ENCODE measurements at places on chromosomes 3 and 15.

- no peak for DNase-seq
These were observed 1.0 kb upstream of the DLL4 start for GRCh38 chr15:40927873-40928806.

- DNase-seq, result no peak
These were observed 316.7 kb upstream of the TBL1XR1 start for GRCh38 chr3:177513815-177514610.

DNA sequence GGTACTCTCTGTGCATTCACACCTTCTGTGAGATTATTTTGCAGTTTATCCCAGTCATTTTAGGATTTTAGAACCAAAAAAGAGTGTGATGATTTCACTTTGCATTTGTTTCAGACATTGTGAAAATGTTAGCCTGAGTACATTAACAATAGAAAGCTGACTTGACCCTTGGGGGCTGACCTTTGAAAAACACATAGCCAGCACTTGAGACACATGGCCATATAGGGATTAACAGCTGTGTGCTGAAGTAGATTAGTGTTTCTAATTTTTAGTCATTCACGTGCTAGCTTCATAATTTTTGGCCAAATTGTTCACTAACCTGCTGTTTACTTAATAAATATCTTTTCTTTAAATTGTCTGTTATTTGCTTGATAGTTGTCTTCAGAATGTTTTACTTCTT, 3.5 kb downstream of the FEM1B start:
- no peak for DNase-seq

DNA sequence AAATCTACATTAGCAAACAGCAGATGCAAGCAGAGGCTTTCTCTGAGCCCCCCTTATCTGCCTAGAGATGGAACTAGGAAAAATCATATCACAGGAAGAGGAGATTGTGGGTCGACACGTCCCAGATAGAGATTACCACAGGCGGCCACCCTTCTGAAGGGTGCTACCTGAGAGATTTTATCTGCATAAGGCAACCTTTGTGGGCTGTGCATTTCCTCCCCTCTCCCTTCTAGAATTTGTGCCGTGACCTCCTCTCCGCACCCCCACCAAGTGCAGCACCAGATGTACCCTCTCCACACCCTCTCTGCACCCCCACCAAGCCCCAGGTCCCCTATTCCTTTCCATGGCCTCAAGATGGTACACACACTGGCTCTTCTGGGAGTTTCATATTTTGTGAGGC, 27.4 kb downstream of the METTL6 start:
- no peak for DNase-seq

- peak; percentile 18 for DNase-seq
These were observed 29.1 kb downstream of the ANKRD28 start for GRCh38 chr3:15768421-15769255.

GRCh38 chr3:126535636-126536035, 11.7 kb downstream of the CHST13 start:
- no peak for DNase-seq

DNA sequence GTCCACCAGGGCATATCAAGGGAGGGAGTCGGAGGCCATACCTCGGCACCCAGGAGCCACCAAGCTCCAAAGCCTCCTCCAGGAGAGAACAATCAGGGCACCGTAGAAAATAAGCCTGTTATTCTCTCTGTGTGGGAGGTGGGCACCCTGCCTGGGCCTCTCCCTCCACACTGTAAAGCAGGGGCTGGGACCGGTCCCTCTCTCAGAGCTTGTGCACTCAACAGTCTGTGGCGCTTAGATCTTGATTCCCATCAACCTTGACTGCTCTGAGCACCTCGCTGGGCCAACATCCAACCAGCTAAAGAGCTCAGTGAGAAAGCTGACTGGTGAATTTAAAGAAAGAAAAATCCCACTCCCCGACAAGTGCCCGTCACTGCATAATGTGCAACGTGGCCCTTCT, 53.0 kb downstream of the PCSK6 start:
- no peak for DNase-seq

GRCh38 chr3:74542441-74542840, 72.0 kb downstream of the CNTN3 start:
- DNase-seq, result no peak
